Stimulated activated CD8-positive, alpha-beta memory T cell treated with anti-CD3 and anti-CD28 coated beads, Interleukin-2, amount 100 ng/mL, for 1 hour (primary cell): ENCODE measurements at places on chromosomes 7 and 10.

GRCh38 chr7:818031-818699, 14.1 kb upstream of the SUN1 start:
- no peak for DNase-seq

GRCh38 chr7:147363101-147363500, 1227.5 kb upstream of the C7orf33 start:
- no peak for DNase-seq

DNA sequence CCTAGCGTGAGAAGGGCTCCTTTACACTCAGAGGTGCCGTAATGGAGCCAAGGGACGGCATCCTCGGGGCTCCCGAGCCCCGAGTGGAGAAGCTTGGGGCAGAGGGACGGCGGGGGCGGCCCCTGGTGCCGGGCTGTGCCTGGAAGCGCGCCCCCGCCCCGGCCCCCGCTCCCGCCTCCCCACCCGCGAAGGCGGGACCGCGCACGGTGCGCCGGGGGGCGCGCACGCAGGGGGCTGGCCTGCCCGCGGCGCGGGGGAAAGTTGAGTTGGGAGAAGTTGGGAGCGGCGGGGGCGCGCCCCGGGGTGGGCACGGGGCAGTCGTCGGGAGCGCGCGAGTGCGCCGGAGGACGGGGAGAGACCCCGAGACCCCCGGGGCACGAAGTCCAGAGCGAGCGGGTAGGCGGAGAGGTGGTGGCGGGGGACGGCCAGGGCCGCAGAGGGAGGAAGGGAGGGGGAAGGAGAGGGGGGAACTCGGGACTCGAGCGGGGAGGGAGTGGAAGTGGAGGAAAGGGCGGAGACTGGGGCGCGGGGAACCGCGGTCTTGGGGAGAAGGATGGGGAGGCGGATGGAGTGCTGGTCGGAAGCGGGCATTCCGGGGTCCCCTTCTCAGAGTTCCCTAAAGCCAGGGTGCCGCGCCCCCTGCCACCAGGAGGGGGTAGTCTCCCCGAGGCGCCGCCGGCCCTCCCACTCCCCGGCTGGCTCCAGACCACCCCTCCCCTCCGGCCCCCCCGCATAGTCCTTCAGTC, at the start of gene SLC4A2:
Gene SLC4A2 (plus strand): TSS at position 223 of the 746 bp plus-strand sequence. CDS start 2,399 bp downstream, outside the sequence.
- peak; percentile 49 for DNase-seq

DNA sequence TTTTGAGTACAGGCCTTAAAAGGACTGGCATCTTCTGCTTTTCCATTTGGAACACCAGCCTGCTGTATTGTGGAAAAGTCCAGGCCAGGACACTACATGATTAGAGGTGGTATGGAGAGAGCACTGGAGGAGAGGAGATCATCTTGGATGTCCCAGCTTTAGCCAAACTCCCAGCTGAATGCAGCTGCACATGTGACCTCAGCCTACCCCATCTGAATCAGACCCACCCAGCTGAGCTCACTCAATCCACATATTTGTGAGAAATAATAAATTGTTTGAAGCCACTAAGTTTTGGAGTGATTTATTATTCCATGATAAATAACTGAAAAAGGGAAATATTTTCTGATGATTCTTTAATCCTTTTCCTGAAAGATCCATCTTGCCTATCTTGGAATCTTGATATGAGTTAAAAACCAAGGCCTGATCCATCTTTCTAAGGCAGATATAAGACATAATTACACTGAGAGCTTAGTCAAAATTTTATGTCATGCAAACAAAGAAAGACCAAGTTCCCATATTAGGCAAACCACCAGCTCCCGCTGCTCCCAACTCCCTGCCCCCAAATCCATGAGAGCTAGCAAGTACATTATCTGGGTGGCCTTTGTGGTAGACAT, 55.1 kb upstream of the TRIL start:
- no peak for DNase-seq

- no peak for DNase-seq
Observed at GRCh38 chr7:23235813-23236221, 10.8 kb upstream of the GPNMB start.

DNA sequence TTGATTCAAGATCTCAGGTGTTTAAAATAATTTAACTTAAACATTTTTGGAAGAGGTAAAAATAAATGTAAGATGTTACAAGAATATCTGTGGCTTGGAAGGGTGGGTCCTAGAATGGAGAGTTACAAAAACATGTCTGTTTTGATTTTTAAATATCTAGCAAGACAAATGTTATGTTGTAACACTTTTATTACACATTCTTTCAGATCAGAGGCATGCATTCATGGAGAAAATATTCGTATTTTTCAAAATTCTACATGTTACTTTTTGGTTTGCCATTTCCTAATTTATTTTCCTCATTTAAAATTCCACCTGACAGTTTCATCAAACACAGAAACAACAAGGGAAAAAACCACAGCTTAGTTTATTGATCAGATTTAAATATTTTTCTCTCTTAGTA, 10.0 kb downstream of the WBP1L start:
- no peak for DNase-seq

DNA sequence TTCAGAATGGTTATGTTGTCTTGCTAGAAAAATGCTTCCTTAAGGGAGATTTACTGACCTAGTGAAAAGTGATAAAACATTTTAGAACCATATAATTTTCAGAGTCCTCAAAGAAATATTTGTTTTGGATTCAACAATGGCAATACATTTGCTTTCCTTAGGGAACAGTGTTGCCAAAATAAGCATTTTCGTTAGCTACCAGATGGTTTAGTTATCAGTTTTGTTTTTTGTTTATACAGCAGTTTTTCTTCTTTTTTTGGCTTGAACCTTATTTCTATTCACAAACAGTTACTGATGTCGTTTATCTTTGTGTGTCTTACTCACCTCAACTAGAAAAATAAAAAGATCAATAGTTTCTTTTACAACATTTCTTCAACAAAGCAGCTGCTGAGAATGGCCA, 48.6 kb downstream of the EXOC4 start:
- no peak for DNase-seq

- no peak for DNase-seq
Observed at GRCh38 chr7:120441850-120442249, 168.9 kb downstream of the KCND2 start.

GRCh38 chr10:93261089-93261488, 187.4 kb downstream of the CYP26A1 start:
- no peak for DNase-seq

- DNase-seq, result no peak
Observed at GRCh38 chr7:36084485-36085091, 68.5 kb upstream of the EEPD1 start.

GRCh38 chr10:3622845-3623621, 162.0 kb downstream of the KLF6 start:
- DNase-seq, result no peak

DNA sequence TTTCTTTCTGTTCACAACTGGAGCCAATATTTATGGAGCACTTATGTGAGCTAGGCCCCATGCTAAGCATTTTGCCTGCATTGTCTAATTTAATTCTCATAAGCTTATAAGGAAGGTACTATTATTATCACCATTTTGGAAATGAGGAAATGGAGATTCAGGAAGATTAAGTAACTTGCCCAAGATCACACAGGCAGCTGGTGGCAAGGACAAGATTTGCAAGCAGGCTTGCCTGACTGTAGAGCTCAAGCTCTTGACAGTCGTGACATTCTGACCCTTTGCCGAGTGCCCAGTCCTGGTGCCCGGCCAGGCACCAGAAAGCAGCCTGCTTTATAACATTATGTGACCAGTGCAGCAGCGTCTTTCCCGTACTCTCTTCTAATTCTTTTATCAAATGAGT, 38.2 kb downstream of the WNT2 start:
- no peak for DNase-seq

GRCh38 chr10:51327432-51327831, 253.1 kb downstream of the PRKG1 start:
- no peak for DNase-seq

- DNase-seq, result no peak
Observed at GRCh38 chr7:129739427-129739826, 127.9 kb downstream of the NRF1 start.

- no peak for DNase-seq
Observed at GRCh38 chr10:103762916-103763315, 92.5 kb downstream of the SH3PXD2A start.

DNA sequence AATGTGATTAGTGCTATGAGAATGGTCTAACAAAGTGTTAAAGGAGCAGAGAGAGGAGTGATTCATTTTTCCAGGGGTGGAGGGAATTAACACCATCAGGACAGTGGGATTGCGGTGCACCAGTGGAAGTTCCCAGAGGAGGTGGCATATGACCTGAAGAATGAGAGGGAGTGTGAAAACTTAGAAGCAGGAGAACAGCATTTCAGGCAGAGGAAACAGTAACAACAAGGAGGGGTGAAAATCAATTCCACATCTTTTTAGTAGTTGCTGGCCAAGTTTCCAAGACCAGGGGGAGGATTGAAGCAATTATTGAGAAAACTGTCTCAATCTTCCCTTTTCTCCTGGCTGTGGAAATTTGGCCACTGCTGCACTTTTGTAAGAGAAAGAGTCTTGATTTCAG, 23.7 kb upstream of the CCDC172 start:
- DNase-seq, result no peak

- peak; percentile 14 for DNase-seq
Observed at GRCh38 chr7:107463139-107464078, 6.4 kb upstream of the GPR22 start.

DNA sequence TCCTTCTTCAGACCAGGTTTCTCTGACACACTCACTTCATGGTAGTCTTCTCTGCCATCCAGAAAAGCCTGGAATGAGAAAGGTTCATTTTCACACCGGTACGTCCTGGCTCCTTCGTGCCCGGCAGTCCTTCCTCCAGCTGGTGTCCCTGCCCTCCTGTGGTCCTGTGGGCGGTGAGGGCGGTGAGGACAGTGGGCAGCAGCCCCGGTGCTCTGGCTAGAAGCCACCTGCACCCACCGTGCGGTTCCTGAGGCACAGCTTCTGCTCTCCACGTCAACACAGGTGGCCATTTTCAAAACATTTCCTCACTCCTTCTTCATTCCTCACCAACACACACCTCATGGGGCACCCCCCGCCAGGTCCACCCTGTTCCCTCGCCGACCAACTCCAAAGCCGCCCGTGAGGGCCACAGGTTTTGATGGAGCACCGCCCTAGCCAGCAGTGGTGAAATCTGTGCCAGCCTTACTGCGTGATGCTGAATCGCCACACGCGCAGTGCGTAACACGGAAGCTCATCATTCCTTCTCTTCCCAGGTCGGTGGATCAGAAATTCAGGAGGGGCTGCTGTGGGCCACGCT, 251.4 kb upstream of the RNF32 start:
- DNase-seq, result no peak

- DNase-seq, result no peak
Observed at GRCh38 chr7:137703291-137704010, 143.3 kb downstream of the DGKI start.

GRCh38 chr10:119634219-119634544, 17.0 kb upstream of the BAG3 start:
- no peak for DNase-seq

DNA sequence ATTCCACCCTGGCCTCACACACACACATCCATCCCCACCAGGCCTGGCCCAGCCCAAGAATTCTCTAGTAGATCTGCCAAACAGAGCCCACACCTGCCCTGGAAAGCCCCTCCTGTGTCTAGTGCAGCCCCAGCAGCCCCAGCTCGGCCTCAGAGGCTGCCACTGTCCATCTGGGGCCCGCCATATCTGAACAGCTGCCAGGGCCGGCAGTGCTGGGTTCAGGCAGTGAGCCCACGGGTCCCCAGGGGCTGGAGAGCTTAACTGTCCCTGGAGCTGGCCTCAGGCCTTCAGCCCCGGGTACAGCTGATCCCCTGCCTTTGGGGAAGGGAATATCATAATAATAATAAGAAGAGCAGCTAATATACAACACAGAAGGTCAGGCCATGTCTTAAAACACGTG, 574 bp downstream of the MYL10 start:
- DNase-seq, result no peak

DNA sequence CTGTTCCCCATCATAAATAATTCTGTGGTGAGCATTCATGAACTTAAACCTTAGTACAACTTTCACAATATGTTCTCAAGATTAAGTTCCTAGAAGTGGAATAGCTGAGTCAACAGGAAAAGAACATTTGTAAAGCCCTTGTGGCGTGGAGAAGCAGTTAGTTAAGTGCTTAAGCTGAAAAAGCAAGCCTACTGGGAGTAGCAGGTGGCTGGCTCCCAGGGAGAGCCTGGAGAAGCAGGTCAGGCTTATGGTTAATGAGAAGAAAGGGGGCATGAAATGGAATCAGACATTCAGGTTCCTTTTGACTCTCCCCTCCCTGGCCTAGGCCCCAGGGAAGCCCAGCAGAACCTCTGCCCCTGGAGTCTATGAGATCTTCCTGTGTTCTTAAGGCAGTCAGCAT, 35.3 kb downstream of the VSTM4 start:
- DNase-seq, result no peak

DNA sequence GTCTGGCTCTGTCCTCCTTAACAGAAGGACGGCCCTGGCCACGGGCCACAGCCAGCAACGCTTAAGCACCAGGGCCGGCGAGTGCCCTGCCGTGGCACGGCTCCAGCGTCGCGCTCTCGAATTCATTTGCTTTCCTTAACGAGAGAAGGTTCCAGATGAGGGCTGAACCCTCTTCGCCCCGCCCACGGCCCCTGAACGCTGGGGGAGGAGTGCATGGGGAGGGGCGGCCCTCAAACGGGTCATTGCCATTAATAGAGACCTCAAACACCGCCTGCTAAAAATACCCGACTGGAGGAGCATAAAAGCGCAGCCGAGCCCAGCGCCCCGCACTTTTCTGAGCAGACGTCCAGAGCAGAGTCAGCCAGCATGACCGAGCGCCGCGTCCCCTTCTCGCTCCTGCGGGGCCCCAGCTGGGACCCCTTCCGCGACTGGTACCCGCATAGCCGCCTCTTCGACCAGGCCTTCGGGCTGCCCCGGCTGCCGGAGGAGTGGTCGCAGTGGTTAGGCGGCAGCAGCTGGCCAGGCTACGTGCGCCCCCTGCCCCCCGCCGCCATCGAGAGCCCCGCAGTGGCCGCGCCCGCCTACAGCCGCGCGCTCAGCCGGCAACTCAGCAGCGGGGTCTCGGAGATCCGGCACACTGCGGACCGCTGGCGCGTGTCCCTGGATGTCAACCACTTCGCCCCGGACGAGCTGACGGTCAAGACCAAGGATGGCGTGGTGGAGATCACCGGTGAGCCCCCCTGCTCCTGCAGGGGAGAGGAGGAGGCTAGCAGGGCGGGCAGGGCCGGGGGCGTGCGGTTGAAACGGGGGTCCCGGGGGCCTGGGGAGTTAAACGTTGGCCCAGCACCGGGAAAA, at the start of gene HSPB1:
Gene HSPB1 (plus strand): TSS at position 327 of the 855 bp plus-strand sequence. CDS start 40 bp downstream, at position 367.
- peak; percentile 40 for DNase-seq

- no peak for DNase-seq
Observed at GRCh38 chr7:35760143-35760745, 40.6 kb upstream of the SEPTIN7 start.

- no peak for DNase-seq
Observed at GRCh38 chr10:105759669-105760068, 1118.6 kb downstream of the SORCS3 start.

GRCh38 chr7:154627646-154628290, 375.2 kb downstream of the PAXIP1 start:
- DNase-seq, result no peak

GRCh38 chr7:158279539-158280447, 307.8 kb downstream of the PTPRN2 start:
- DNase-seq, result no peak

GRCh38 chr7:131189488-131189887, 138.2 kb upstream of the MKLN1 start:
- DNase-seq, result no peak
